ENCODE measurements at places on chromosomes 4 and X.

DNA sequence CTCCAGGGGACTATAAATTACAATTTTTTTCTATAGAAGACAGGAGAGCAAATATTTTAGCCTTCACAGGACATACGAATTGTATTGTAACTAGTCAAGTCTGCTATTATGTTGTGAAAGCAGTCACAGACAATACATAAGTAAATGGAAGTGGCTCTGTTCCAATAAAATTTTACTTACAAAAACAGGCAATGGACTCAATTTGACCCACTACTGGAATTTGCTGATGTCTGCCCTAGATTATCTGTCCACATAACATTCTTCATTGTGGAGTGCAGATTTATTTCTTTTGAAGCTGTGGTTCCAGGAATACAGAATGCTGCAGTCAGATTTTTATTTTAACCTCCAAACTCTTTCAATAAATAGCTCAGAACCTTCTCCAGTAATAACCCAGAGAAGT, 330.3 kb downstream of the PPP4R3C start:
- DNase-seq = no peak

GRCh38 chr4:123921339-123921738, 524.7 kb downstream of the SPRY1 start:
- DNase-seq = no peak

DNA sequence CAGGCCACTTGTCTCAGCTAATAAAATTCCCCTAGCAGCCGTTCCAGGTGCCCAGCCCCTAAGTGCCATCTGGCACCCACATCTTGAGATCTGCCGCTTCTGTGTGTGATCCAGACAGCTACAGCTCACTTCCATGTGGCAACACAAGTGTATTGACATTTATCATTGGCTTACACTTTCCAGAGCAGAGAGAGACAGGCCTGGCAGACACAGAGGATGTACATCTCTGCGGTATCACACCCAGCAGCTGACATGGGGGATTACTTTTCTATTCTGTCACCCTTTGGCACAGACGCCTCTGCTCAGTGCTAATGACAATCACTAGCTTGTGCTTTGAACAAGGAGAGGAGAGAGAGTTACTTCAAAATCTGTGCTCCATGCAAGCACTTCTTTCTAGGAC, 195.9 kb downstream of the KDR start:
- no peak for DNase-seq

DNA sequence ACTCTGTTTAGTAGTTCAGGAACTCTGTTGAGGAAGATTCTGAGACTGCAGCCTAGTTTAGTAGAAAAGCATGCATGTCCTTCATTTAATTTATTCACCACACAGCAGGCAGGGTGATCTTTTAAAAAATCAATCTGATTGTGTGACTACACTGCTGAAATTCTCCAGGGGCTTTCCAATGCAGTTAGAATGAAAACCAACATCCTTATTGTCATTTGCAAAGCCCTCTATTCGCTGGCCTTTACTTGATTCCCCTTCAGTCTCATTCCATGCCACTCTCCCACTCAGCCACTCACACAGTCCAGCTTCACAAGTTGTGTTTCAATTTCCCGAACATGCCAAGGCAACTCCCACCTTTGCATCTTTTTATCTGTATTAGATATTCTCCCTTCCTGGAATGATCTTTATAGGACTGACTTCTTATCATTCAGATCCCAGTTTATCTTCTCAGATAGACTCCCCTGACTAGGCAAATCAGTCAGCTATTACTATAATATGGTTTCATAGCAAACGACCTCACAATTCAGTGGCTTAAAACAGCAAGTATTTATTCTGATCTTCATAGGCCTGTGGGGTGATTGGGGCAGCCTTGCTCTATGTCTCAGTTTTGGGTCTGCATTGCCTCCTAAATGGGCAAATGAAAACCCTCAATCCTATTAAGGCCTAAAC, 21.3 kb upstream of the FTHL17 start:
- no peak for DNase-seq

DNA sequence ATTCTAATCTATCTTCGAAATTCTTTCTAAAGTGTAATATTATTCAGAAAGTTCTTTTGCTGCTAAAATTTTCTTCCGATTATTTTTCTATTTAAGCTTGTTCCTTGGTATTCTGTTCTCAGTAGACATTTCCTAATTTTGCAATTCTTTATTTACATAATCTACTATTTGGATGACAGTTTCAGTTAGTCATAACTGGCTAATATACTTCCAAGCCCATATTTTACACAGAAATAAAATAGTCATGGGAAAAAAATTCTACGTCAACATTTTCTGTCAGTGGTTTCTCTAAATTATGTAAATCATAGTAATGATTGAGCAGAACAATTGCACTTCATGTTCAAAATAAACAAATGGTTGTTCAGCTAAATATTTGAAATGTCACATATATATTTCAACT, 178.0 kb upstream of the ANKRD50 start:
- DNase-seq = no peak

- DNase-seq = peak; percentile 30
These were observed 60.3 kb downstream of the BEND2 start for GRCh38 chrX:18160369-18160768.

DNA sequence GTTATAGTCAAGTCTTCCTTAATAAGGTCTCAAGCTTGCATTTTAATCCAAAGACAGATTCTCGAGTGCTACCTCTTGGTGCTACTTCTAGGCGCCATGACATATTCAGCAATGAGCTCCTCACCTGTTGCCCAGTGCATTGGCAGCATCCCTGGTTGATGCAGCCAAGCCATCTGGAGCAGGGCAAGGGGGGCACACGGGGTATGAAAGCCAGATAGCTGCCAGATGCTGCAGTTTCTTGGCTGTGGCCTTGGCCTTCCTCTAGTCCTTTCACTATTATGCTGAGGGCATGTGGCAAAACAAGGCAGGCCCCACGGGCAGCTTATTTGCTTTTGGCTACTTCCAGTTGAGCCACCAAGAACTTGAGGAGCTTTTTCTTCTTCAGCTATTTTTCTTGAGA, 168.6 kb upstream of the PGRMC2 start:
- no peak for DNase-seq

DNA sequence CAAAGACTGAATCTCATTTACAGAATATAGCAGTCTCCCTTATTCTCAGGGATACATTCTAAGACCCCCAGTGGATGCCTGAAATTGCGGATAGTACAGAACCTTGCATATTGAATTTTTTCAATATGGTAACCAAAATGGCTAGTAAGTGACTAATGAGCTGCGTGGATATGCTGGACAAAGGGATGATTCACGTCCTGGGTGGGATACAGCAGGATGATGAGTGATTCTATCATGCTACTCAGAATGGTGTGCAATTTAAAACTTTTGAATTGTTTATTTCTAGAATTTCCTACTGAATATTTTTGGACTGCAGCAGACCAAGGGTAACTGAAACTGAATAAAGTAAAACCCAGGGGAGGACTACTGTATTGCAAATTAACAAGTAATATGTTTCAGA, 66.7 kb downstream of the STAG2 start:
- DNase-seq = no peak

DNA sequence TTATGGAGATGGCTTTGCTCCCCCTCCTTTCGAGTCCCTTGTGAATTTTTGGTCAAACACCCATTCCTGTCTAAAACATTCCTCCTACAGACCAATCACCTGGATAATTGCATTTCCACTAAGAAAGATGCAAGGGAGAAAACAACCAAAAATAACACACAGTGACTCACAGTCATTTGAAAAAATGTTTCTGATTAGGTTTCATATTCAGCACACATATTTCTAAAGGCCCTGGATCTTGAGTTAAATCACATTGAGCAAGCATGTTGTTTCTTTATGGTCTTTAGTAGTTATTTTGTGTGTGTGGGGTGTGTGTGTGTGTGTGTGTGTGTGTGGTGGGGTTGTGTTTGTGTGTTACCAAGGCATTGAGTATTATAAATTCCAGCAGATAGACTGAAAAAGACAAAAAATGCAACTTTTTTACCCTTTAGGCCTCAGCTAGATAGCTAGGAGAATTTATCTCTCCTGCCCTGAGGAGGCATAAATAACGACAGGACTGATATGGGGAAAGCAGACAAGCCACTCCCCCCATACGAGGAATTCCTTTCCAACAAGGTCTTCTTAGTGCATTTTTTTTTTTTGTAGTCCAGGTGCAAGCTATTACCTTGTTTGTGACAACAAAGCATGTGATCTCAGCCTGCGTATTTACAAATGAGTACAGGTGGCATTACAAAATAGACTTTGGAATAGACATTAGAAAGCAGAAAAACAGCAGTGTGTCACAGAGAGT, 265.4 kb upstream of the ADGRL3 start:
- peak; percentile 55 for DNase-seq

DNA sequence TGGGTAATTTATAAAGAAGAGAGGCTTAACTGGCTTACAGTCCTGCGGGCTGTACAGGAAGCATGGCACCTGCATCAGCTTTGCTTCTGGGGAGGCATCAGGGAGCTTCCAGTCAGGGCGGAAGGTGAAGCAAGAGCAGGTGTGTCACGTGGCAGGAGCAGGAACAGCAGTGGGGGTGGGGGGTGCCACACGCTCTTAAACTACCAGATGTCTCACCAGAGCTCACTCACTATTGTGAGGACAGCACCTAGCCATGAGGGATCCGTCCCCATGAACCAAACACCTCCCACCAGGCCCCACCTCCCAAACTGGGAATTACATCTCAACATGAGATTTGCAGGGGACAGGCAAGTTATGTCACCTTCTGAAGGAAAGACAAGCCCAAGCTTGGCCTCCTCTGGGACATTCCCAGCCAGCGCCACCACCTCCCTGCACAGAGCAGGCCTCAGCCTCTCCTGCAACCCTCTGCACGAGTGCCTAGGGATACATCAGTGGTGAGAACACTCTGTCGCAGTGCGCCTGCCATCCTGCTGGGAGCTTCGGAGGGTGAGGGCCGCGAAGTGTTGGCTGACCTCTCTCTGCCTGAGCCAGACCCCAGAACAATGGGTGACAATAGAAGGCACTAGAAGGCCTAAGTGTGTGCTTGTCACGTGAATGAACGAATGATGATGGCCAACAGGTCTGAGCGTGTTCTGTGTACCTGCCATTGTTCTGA, 244.3 kb downstream of the EVC2 start:
- DNase-seq = no peak

DNA sequence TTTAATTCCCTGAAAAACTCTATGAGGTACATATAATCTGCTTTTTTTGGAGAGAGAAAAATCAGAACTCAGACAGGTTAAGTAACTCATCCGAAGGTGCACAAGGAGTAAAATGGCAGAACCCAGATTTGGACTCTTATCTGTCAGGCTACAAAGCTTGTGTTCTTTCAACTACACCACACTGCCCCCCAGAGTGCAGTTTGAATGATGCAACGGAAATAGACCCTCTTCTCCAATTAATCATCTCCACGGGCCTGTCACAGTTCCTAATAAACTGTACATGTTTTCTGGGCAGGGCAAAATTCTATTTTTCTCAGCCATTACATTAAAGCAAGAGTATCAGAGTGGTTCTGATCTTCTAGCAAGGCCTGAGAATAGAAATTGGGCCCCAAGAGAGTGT, 35.3 kb upstream of the DCX start:
- peak; percentile 28 for DNase-seq

Measured in COR-L47 (cell line).